ENCODE measurements at places on chromosomes 12 and 14.

DNA sequence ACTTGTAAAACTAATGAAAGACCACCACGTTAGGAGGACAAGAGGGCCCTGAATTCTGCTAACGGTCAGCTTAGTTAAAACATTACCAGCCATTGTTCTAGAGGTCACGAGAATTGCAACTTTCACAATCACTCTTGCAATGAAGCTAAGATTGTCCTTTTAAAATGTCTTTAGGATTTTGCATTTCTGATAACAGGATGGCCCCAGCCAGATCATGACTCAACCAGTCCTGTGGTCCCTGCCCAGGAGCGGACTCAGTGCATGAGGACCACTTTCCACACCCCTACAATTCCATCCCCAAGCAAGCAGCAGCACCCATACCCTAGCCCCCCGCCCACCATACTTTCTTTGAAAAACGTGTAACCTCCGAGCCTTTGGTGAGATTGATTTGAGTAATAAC lies 28.7 kb downstream of the HSP90AA1 start:
- DNase-seq = no peak

DNA sequence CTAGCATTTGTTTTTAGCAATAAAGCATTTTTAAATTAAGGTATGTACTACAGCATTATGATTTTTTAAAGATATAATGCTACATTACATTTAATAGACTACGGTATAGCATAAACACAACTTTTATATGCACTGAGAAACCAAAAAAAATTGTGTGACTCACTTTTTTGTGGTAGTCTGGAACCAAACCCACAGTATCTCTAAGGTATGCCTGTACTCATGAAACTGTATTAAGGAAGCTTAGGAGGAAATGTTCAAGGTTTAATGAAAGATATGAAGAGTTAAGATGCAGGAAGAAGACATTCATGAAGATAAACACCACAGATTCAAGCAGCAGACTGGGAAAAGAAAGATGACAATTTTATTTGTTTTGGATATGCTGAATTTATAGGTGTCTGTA lies 51.7 kb downstream of the PPP1R12A start:
- DNase-seq = no peak

- no peak for DNase-seq
These were observed 86.5 kb downstream of the SRGAP1 start for GRCh38 chr12:63930971-63931370.

GRCh38 chr14:77306416-77306815 lies 14.3 kb downstream of the POMT2 start:
- DNase-seq = no peak

- peak; percentile 46 for DNase-seq
These were observed 100.2 kb downstream of the SRGAP1 start for GRCh38 chr12:63944586-63945228.

- DNase-seq = no peak
These were observed 5.2 kb upstream of the FOS start for GRCh38 chr14:75273272-75274049.

GRCh38 chr12:43973993-43974392 lies 138.1 kb downstream of the TMEM117 start:
- DNase-seq = no peak

GRCh38 chr14:71551291-71551950 lies 380.8 kb upstream of the RGS6 start:
- DNase-seq = no peak

DNA sequence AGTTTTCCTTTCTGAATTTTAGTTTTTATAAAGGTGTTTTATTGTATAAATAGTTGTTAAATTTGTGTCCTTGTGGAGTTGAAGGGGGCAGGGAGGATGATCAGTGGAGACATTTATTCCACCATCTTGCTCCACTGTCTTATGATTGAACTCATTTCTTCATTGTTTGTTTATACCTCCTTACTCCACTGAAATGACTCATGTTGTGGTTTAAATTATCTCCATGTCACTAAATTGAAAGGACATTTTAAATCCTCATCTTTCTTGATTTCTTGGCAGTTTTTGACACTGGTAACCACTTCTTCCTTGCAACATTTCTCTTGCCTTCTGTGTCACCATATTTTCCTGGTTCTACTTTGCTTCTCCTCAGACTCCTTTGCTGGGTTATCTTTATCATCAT lies 23.6 kb upstream of the FERMT2 start:
- no peak for DNase-seq

- DNase-seq = no peak
These were observed 814.7 kb downstream of the GALC start for GRCh38 chr14:87178277-87178676.

DNA sequence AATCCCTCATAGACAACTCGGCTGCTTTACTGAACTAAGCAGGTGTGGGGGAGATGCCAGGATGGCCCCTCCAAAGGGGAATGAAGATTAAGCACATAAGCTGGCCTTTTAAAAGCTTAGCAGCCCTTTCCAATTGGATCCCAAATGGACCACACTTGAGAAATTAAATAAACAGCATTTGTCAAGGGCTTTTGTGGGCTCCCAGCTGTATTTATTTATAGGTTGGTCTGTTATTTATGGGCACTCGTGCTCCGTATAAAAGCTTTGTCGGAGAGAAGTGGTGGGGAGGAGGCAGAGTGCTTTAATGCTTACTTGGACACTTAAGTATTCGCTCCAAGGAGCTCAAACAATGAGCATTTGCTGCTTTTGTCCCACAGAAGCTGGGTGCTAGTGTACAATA lies 580.2 kb downstream of the MED13L start:
- no peak for DNase-seq

DNA sequence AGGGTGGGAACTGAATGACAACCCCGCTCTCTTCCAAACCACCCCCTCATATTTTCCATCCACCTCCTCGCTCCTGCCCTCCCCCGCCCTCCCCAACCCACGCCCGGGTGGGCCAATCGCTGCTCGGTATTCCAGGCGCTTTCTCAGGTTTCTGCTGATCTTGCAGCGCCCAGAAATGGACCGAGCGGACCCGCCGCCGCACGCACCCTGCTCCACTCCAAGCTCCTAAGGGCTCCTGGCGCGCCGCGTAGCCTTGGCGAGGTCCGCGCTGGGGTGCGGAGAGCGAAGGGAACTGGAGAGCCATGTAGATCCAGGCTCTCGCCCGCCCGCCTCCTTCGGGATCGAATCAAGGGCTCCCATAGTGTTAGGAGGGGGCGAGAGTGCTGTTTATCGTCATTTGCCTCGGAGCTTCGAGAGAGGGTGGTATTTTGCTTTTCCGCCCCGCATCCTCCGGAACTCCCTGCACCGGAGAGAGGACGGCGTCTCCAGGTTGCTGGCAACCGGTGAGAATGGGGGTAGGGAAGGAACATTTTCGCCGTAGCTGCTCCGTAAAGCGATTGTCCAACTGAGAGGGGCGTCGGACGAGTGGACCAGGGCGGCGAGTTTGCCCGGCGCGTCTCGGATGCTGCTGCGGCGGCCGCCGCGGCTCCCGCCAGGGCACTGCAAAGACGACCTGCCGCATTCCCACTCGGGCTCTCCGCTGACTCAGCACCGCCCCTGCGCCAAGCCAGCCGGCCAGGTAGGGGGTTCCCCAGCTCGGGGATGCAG lies at the start of gene KCNA1:
TSS of gene KCNA1 (plus strand) at position 172 of the 768 bp plus-strand sequence. CDS start 1,474 bp downstream, outside the sequence.
- DNase-seq = no peak

- DNase-seq = no peak
These were observed 36.3 kb downstream of the SNRNP35 start for GRCh38 chr12:123494124-123494851.

DNA sequence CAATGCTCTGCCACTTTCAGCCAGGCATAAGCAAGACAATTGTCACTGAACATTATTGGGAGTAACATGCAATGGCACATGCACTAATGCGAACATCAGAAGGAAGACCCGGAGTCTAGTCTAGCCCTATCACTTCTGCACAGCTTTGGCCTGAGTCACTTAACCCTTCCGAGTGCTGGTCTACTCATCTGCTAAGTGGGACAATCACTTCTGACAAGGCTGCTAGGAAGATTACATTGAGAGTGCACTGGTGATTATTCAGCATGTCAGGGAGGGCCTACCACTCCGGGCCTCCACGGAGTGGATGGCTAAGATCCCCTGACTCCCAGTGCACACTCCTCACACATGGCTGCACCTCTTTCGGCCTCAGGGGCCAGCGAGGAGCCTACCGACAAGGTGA lies 240.9 kb downstream of the DPF3 start:
- no peak for DNase-seq

- peak; percentile 26 for DNase-seq
These were observed 6.3 kb upstream of the TPCN1 start for GRCh38 chr12:113214895-113215400.

DNA sequence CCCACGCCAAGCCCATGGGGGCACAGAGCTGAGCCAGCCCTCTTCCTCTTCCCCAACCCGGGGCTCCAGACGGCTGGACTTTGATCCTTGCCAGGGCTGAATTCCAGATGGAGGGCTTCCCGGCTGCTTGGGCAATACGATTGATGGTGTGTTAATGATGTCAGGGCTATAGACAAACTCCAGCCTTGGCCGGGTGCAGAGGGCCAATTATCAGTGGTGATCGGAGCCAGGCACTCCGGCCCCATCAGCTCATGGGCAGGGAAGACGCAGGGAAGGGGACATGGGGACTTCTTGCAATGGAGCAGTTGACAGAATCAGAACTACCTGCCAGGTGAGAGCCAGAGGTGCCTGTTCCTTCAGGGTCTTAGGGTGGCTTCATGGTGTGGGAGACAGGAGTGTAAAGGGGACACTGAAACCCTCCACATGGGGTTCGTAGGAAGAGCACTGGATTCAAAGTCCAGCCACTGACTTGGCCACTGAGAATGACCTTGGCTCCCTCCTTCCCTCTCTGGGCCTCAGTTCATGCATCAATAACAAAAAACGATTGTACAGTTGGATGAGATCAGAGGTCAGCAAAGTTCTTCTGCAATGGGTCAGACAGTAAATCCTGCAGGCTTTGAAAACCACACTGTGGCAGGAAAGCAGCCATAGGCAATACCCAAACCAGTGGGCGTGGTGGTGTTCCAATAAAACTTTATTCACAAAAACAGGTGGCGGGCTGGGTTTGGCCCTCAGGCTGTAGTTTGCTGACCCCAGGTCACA lies 333.7 kb downstream of the MED13L start:
- DNase-seq = no peak

DNA sequence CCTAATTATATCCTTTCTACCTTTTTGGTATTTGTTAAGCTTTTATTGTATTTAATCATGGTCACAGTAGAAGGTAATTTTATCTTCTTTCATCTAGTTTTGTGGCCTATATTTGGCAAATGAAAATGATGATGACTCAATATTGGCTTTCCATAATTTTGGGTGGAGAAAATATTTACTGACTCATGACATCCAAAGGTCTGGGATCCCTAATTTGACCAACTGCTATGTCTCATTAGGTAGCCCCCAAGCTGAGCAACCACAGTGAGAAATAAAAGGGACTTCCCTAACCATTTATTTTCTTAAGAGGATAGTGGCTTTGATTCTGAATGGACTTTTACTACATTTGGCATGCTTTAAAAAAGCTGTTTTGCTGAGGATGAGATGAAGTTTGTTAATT lies 289.5 kb downstream of the RMST start:
- DNase-seq = no peak

DNA sequence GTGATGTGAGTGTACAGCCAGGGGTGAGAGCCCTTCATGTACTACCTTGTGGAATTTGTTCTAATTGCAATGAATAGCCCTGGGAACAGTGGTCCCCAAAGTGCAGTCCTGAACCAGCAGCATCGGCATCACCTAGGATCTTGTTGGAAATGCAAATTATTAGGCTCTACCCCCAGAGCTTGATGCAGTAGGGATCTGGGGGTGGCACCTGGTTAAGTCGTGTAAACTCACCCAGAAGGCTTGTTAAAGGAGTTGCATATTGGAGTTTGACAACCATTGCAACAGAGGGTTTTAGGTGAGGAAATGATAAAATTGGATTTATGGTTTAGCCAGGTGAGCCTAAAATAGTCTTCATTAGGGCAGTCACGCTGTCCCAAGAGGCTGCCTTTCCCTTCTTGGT lies 73.2 kb downstream of the PLEKHG3 start:
- no peak for DNase-seq

DNA sequence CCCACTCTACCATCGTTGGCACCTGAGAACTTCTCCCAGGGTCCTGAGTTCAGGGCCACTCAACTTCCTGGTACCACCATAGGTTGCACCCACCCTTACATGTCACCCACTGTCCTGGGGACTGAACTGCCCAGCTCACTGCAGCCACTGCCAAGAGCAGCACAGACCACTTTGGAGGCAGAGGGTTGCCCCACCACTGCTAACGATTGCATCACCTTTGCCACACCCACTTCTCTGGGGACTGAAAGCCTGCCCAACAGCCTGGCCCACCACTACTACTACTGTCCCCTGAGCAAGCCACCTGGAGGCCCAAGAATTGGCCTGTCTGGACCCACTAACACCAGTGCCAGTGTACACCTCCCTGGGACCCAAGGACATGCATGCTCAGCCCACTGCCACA lies 27.6 kb downstream of the CACNA2D4 start:
- DNase-seq = no peak

- DNase-seq = no peak
These were observed 47.1 kb downstream of the RPGRIP1 start for GRCh38 chr14:21326972-21327371.

- DNase-seq = no peak
These were observed 75.1 kb upstream of the NUDT4 start for GRCh38 chr12:93302331-93303229.

DNA sequence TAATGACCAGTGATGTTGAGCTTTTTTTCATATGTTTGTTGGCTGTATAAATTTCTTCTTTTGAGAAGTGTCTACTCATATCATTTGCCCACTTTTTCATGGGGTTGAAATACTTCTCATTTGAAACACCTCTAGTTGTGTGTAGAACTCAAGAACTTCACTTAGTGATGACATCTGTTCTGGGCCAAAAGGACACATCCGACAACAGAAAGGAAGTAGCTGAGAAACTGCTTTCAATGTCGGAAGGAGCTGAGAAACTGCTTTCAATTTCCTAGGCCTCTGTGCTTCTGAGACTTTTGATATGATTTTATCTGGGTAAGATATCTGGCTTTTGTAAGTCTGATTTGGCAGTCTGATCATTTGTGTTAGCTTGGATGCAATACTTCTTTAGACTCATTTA lies 635.3 kb downstream of the TMTC2 start:
- no peak for DNase-seq

DNA sequence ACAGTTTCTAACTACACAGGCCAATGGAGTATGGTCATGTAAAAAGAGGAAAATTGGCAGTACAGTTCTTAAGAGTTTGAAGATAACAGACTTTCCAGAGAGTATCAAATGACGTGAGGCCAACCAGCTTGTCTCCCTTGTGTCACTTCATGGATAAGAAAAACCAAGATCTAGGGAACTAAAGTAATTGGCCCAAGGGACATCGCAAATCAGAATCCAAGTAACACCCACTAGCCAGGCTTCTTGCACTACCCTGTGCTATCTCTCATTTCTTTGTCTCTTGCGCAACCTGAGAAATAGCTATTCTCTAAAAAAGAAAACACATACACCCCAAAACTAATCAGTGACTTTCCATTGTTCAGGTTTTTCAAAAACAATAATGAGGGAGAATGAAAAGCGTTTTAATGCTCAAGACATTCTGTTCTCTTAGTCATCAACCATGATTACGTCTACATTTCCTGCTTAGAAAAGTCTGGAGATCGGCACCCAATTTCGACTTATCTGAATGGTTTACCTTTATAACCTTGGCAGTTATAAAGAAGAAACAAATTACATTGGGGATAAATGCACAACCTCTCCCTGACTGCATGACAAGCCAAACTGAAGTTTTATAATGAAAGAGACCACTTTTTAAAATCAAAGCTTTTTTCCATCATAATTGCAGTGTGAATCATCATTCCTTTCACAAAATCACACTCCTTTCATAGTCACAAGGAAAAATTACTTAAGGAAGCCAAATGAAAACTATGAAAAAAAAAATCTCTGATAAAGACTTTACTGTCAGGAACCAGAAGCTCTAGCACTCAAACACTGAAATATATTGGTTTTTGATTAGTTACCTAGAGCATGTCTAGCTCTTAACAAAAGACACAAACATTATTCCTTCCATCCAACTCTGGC lies 42.1 kb downstream of the TMTC1 start:
- no peak for DNase-seq

All from Kasumi-1 (cell line).